ENCODE measurements at places on chromosomes 16 and 17. TPM values are rescaled to one million over a fixed set of nuclear protein-coding genes. Genes with fewer than 3 reads are reported as not detected.

LUC7L gene
- polyA plus RNA-seq = 4.5 TPM

KCNJ2 gene
- not detected for polyA plus RNA-seq

CCDC47 gene
- 43.3 TPM for polyA plus RNA-seq

MYH13 gene
- not detected for polyA plus RNA-seq

KRTAP17-1 gene
- not detected for polyA plus RNA-seq

OTOP3 gene
- not detected for polyA plus RNA-seq

PRDM7 gene
- not detected for polyA plus RNA-seq

SCN4A gene
- not detected for polyA plus RNA-seq

MPDU1 gene
- 31.6 TPM for polyA plus RNA-seq

TP53TG3C gene
- not detected for polyA plus RNA-seq

WNT9B gene
- polyA plus RNA-seq = not detected

P2RX1 gene
- polyA plus RNA-seq = not detected

DNAAF8 gene
- polyA plus RNA-seq = 0.15 TPM

NACA2 gene
- not detected for polyA plus RNA-seq
